ENCODE measurements at places on chromosomes 3 and 15. TPM values are rescaled to one million over a fixed set of nuclear protein-coding genes. Genes with fewer than 3 reads are reported as not detected.

DNA sequence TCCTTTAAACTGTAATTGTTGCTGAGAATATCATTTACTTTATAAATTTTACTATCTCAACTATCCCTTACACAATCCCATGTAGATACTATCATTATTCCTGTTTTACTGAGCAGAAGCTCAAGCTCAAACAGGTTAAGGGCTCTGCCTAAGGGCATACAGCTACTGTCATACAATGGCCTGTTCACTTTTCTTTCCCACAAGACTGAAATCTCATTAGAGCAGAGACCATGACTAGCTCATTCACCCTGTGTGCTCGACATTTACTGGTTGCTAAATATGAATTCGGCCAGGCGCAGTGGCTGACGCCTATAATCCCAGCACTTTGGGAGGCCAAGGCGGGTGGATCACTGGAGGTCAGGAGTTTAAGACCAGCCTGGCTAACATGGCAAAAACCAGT lies 1.6 kb upstream of the MESP2 start:
- no peak for DNase-seq

- DNase-seq, result peak; percentile 4
Observed at GRCh38 chr15:53401503-53401902, 358.0 kb downstream of the WDR72 start.

DNA sequence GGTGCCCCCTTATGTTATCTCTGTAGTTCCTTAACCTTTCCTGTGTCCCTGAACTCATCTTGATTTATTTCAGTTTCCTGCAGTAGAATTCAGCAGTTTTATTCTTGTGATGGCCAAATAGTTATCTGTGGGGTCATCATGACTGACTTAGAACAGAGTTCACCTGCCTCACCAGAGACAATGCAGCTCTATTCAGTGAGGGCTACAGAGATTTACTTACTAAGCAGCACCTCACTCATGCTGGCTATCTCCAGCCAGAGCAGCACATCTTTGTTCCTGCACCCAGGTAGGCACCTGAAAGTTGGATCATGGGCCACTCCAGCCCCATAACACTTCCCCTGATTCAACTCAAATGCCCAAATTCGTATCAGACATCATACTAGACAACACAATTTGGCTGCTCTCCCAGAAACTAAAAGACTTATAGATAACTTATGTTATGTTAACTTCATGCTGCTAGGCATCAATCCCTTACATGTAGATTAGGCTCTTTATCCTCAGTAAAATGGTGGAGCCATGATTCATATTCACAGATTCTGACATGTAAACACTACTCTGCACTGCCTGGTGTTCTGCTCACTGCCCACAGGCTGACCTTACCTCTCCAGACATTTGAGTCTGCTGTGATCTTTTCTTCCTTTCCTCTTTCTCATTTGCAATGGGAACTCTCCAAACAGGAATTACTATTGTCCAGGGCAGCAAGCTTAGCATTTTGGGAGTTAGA lies 9.3 kb upstream of the GOLGB1 start:
- DNase-seq, result no peak

DNA sequence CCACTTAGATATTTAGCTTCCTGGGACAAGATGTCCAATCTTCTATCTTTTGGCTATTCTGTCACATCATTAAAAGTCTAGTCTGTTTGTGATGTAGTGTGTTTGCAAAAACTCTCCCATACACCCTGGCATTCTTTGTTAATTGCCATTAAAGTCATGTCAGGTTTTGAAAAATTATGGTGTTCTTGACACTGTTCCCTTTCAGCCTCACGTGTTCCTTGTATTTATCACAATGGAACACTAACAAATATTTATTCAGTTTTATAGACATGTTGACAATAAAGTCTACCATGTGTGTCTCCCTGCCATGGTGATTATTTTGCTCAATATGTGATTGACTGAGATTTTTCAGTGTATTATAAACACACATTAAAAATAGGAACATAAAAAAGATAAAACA lies 9.4 kb upstream of the CACNA1D start:
- DNase-seq, result no peak

DNA sequence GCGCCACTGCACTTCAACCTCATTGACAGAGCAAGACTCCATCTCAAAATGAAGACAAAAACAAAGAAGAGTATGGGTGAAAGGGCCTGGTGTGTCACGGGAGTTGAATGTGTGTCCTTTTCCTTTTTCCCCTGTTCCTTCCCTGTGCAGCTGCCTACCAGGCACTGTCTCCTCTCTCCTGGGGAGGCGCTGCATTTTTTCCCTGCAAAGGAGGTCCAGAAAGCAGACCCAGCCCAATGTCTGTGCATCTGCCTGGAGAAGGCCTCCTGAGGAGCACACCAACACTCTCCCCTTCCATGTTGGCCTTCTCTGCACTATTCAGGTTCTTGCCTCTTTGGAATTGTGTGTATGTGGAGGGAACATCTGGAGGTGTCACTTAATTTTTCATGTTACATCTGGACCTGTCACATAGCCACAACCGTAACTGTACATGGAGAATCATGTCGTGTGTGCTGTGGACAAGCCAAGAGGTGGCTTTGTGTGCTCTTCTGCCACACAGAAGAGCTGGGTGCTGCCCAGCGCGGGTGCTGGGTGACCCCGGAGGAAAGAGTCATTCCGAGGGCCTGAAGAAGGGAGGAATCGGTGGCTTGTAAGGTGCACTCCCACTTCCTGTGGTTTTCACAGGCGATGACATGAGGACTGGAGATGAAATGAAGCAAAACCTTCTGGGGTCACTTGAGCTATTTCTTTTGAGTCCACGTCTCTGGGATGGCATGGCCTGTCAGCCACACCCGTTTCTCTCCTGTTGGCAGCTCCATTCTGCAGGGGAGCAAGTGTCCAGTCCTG lies 46.5 kb upstream of the CGNL1 start:
- DNase-seq, result no peak

DNA sequence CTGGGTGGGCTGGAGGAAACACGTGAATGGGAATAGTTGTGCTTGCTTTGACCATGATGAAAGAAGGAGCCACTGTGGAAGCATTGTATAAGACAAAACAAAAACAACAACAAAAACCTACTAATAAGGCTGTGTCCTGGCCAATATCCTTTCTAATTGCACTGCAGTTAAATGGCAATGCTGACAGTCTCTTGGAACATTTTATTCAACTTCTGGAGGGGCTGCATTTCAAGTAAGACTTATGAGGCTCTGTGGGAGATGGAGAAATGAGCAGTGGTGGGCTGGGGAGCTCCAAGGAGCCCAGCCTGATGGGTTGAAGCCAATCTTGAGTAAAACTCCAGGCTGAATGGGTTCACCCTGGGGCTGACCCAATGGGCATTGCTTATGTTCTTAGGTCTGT lies 99.8 kb upstream of the ROPN1 start:
- no peak for DNase-seq

GRCh38 chr3:5019411-5020241 lies 40.4 kb downstream of the BHLHE40 start:
- peak; percentile 89 for DNase-seq

DNA sequence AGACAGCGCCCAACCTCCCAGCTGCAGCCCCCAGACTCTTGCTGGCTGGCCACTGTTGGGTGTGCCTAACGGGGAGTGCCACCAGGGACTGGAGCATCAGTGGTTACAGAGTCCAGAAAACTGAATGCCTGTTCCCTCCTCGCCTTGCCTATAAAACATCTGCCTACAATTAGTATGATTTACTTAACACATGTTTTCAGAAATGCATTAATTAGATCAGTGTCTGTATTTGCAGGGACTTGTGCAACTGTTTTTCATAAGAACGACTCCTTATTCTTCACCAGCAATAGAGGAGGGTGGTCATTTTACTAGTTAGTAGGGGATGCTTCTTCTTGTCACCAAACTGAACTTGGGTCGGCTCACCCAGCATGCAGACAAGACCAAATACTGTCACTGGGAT lies 248.7 kb downstream of the GABRG3 start:
- no peak for DNase-seq

DNA sequence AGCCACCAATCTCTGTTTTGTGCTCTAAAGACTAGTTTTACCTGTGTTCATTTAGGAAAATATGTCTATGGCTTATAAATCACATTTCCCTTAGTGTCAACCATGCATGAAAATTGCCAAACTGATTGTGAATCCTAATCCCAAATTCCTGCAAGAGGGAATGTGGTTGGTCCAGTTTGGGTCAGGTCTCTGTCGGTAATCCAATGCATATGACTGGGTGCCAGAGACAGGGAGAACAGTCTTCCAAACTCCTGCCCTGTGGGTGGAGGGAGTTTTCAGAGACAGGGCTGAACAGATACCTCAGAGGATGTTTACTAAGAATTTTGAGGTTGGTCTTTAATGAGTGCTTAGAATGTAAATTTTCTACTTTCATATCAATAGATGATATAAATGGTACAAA lies 300.5 kb upstream of the ARL6 start:
- DNase-seq, result no peak

- DNase-seq, result no peak
Observed at GRCh38 chr3:192174283-192174682, 553.1 kb downstream of the FGF12 start.

GRCh38 chr3:50303013-50303815 lies at the start of gene HYAL1:
Gene HYAL1 (minus strand): TSS chr3:50303574. CDS start chr3:50302956, 618 bp downstream.
- no peak for DNase-seq

DNA sequence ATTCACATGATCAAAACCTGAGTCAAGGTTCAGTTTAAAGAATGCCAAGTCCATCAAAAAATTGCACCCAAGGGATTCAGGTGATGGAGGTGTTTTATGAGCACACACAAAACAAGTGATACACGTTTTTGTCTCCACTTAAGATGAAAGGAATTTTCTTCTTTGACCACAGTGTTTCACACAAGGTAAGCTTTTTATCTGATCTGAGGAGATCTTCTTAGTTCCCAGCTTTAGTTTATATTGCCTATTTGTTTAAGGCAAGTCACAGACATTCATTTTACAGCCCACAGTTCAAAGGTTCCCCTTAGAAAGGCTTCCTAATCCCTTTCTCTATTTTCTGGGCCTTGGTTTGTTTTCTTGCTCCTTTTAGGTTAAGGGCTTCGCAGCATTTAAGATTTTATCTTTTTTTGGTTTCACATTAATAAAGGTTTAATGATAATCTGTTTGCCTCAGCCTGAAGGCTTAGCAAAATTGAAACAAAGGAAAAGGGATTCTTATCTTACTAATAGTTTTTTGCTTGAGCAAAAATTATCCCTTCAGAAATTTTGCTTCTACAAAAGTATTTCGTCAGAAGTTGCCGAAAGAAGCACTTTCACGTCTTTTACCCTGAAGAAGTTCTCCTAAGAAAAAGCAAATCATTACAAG lies 420.5 kb upstream of the NAALADL2 start:
- no peak for DNase-seq

DNA sequence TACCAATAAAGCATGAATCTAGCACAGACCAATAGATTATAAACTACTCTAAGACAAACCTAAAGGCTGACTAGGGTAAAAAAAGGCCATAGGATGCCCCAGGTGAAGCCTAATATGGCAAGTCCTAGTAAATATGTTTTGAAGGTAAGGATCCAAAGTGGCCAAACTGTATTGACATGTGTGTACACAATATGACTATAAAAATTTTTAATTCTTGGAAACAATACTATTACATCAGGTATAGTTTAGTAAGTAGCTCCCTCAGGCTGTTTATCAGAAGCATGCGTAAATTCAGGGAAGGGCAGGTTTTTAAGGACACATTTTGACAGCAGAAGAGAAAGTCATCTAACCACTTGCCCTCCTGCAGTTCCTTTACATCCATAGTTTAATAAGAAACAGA lies 18.8 kb downstream of the GNB4 start:
- no peak for DNase-seq

- DNase-seq, result peak; percentile 41
Observed at GRCh38 chr3:129608087-129608935, 1.8 kb upstream of the PLXND1 start.

- no peak for DNase-seq
Observed at GRCh38 chr3:59876533-59877062, 826.8 kb upstream of the CFAP20DC start.

CDHR4 gene
- total RNA-seq, result not detected

RABL3 gene
- 36.8 TPM for total RNA-seq

OR5H2 gene
- not detected for total RNA-seq

RNU6-1 gene
- total RNA-seq, result not detected

CPA3 gene
- not detected for total RNA-seq

CNTN6 gene
- not detected for total RNA-seq

EFCAB12 gene
- total RNA-seq, result 0.37 TPM

Data from activated naive CD4-positive, alpha-beta T cell treated with anti-CD3 and anti-CD28 coated beads for 36 hours (primary cell).